ENCODE measurements at places on chromosomes 6 and 20. TPM values are rescaled to one million over a fixed set of nuclear protein-coding genes. Genes with fewer than 3 reads are reported as not detected.

DNA sequence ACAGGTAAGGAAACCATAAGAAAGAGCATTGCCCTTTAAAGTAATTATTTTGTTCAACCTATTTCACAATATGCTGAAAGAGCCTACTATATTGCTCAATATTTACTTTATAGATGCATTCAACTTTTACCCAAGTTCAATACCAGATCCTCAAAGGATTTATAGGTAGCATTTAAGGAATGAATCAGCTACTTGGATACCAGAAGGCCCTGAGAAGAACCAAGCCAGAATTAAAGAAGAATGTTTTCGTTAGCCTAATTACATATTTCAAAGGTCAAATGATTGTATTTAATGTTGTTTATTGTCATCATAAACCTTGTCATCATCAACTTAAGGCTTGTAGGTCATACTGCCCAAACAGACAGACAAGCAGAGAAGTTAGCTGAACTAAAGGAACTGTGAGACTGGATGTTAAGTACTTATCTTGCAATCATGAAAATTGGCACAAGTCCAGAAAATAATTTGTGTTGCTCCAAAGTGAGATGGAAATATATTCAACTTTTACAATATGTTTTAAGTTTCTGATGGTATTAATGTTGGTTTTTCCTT, 636.7 kb downstream of the RFPL4B start:
- DNase-seq = no peak

DNA sequence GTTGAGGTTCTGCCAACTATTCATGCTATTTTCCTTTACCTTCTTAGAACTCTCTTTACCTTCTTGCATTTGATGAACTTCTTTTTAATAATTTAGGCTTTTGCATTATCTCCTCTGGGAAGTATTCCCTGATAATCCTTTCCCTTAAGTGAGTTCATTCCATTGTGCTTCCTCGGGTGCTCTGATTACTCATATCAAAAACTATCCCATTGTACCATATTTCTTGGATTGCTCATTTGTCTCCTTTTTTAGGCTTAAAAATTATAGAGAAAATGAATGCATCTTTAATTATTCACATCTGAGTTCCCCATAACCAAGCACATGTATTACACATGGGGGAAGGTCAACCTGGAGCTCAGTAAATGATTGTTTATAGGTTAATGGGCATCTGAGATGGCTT, 2.5 kb downstream of the CALHM4 start:
- no peak for DNase-seq

GRCh38 chr6:32865724-32866443, 11.9 kb downstream of the PSMB9 start:
- DNase-seq = no peak

- DNase-seq = no peak
Measured at GRCh38 chr6:131840936-131841583, 33.2 kb downstream of the ENPP1 start.

- no peak for DNase-seq
Measured at GRCh38 chr6:78465059-78465634, 402.2 kb upstream of the IRAK1BP1 start.

GRCh38 chr20:37202267-37202943, 23.1 kb upstream of the MROH8 start:
- DNase-seq = peak; percentile 57

DNA sequence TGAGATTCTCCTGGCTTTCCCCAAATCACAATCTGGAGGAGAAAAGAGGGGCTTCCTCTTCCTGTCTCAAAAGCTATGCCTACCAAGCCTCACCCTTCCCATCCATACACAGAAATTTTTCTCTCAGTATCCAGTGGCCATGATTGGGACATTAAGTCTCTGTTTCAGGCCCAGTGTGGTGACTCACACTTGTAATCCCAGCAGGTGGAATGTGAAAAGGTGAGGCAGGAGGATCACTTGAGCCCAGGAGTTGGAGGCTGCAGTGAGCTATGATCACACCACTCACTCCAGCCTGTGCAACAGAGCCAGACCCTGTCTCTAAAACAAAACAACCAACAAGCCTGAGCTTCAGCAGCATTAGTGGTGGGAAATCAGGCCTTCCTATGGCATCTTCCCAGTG, 210.0 kb downstream of the OGFRL1 start:
- no peak for DNase-seq

GRCh38 chr6:130517444-130517931, 151.7 kb downstream of the TMEM200A start:
- DNase-seq = no peak

- DNase-seq = peak; percentile 67
Measured at GRCh38 chr20:62808211-62808865, 3.7 kb downstream of the OGFR start.

- no peak for DNase-seq
Measured at GRCh38 chr6:159680104-159680503, 12.9 kb downstream of the SOD2 start.

DNA sequence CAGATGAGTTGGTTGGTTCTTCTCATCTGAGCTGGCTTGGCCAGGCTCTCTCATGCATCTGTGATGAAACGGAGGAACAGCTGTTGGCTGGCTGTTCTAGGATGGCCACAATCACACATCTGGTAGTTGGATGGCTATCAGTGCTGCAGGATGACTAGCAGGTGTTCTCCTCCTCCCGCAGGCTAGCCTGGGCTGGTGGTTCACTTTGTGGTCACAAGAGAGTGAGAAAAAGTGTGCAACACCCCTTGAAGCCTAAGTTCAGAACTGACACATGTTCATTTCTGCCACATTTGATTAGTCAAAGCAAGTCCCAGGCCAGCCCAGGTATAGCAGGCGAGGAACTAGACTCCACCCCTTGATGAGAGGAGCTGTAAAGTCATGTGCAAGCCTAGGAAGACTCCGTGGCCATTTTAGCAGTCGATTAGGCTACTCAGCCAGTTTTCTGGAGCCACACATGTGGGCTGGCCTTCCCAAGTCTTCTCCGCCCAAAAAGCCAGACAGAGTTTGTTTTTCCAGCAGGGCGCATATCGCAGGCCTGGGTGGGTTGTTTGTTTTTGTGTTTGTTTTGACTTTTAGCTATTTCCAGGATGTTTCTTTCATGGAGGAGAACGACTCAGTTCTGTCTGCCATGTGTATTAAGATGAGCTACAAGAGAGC, 120.8 kb downstream of the ISM1 start:
- DNase-seq = no peak

- DNase-seq = no peak
Measured at GRCh38 chr6:112634376-112634775, 287.2 kb downstream of the RFPL4B start.

GRCh38 chr6:139433631-139434419, 59.4 kb upstream of the CITED2 start:
- no peak for DNase-seq

DNA sequence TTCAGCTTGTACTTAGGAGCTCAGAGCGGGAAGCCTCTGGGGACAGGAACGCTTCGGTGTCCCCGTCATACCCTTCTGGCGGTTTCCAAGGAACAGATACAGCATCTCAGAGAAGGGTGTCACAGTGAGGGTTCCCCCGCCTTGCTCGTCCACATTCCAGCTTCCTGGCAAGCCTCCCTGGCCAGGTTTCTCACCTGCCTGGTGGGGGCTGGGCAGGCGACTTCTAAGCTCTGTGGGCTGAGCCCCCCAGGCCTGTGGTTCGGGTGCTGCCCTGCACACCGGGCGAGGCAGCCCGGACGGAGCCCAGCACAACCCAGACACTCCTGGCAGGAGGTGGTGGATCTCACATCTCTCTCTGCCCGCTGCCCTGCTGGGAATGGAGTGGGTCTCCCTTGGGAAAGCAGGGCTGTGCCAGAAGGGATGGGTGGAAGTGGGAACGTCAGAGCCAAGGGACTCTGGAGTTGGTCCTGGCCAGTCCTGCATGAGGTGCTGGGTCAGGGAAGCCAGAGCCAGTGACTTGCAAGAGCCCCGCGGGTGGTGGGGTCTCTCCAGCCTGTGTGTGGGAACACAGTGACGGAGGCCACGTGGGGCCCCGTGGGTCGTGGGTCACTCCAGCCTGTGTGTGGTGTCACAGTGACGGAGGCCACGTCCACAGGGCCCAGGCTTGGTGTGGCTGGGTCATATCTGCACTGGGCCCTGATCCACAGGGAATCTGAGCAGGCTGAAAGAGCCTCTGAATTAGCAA, 47.7 kb upstream of the SMOC2 start:
- no peak for DNase-seq

DNA sequence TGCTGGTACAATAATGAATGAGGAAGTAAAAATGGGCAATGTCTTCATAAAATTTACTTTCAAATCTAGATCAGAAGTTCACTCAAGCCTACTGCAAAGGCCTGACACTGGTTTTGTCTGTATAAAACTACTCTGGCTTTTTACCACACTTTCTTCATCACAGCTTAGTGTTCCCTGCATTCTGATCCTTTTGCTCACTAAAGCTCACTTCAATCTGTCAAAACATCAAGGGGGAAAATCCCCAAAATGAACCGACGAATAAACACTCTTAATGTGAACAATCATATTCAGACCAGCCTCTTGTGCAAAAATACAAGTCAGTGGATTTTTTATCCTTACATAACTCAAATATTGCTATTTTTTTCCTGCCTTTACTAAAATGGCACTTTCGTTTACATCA, 98.5 kb downstream of the PRDM1 start:
- no peak for DNase-seq

DNA sequence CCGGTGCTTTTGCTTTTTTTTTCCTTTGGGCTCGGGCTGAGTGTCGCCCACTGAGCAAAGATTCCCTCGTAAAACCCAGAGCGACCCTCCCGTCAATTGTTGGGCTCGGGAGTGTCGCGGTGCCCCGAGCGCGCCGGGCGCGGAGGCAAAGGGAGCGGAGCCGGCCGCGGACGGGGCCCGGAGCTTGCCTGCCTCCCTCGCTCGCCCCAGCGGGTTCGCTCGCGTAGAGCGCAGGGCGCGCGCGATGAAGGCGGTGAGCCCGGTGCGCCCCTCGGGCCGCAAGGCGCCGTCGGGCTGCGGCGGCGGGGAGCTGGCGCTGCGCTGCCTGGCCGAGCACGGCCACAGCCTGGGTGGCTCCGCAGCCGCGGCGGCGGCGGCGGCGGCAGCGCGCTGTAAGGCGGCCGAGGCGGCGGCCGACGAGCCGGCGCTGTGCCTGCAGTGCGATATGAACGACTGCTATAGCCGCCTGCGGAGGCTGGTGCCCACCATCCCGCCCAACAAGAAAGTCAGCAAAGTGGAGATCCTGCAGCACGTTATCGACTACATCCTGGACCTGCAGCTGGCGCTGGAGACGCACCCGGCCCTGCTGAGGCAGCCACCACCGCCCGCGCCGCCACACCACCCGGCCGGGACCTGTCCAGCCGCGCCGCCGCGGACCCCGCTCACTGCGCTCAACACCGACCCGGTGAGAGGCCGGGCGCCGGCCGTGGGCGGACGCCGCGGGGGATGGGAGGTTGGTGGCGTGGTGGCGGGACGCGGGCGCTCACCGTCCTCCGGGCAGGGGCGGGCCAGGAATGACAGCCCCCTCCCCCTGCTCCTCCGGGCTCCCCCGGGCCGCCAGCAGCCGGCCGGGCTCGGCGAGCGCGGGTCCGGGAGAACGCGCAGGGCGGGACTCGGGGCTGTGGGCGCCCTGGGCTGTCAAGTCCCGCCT, 606 bp downstream of the ID4 start:
- peak; percentile 26 for DNase-seq

GRCh38 chr6:106194949-106195921, 109.1 kb downstream of the PRDM1 start:
- DNase-seq = no peak

Gene HS3ST5
- 0.20 TPM for polyA plus RNA-seq

Gene TMEM217
- 46.5 TPM for polyA plus RNA-seq

Gene GDAP1L1
- 2.7 TPM for polyA plus RNA-seq

Gene MYLK2
- 1.6 TPM for polyA plus RNA-seq

Gene KCNQ5
- polyA plus RNA-seq = 0.73 TPM

Gene SLC26A8
- 160 TPM for polyA plus RNA-seq

Gene SCRT2
- polyA plus RNA-seq = 0.13 TPM

All from testis (tissue), 5 donors.